Stimulated activated CD4-positive, alpha-beta T cell treated with anti-CD3 and anti-CD28 coated beads, Interleukin-4, amount 100 ng/mL, for 1 hour (primary cell): ENCODE measurements at places on chromosomes 6 and 20.

DNA sequence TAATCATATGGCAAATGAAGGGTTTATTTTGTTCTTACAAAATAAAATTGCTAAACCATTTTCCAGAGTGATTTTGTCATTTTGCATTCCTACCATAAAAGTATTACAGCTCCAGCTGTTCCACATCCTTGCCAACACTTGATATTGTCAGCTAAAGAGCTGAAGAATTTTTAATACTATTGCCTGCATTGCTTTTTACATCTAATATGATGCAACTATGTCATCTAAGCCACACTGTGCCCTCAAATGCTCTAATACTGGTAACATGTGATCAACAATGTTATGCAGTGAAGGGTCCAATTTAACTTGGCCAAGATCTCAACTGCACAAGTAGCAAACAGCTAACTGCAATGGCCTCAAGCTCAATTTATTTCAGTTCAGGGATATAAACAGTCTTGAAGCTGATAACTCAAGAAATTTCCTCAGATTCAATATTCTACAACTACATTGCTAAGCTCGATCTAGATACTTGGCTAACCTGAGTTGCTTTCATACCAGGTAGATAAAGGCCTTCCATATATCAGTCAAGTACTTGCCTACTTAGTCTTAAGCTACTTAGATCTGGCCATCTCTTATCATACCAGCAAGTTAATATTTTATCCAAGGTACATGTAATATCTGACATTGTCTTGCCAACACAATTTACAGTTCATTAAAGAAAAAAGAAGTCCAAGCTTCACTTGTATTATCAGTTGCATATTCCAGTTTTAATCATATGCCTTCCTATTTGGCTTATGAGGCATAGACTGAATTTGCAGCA lies 17.0 kb downstream of the AKIRIN2 start:
- no peak for DNase-seq

DNA sequence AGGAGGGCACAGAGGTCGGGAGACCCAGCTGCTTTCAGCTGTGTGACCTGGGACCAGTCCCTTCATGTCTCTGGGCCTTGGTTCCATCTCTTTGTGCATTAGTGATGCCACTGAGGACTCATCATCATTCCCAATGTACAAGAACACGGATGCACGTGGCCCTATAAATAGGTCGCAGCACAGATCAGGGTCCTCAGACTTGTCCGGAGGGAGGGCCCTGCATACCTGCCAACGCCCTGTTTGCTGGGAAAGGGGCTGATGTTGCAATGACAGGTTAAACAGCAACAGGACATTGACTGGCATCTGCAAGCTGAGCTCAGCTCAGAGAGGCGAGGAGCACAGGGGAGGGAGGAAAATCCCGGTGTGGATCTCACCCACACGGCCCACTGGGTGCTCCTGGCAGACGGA lies 21.8 kb downstream of the TGM2 start:
- no peak for DNase-seq

- DNase-seq = no peak
Measured at GRCh38 chr6:166520905-166521834, 65.3 kb downstream of the RAMACL start.

DNA sequence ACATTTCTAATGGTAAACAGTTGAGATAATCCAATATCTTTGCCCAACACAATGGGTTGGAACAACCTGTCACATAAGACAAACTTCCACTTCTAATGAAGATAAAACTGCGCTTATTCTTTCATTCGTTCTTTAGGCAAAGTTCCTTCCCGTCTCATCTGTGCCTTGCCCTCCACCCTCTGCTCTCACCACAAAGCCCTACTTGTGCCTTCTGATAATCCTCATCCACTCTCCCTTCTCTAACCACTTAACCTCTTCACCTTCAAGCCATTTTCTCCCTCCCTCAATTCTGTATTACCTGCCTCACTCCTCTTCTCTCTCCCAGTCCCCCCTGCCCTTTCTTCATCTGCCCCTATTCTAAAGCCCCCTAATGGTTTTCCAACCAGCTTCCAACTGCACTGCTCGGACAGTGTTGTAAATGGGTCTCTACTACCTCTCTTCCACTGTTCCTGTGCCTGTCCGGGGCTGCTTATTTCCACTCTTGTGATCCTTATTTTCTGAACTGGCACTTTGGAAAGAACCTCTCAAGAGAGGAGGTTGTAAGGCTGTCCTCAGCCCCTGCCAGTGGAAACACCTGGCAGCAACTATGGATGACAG lies 62.9 kb upstream of the MYB start:
- DNase-seq = no peak

GRCh38 chr6:13517116-13517515 lies 29.7 kb upstream of the GFOD1 start:
- DNase-seq = no peak

DNA sequence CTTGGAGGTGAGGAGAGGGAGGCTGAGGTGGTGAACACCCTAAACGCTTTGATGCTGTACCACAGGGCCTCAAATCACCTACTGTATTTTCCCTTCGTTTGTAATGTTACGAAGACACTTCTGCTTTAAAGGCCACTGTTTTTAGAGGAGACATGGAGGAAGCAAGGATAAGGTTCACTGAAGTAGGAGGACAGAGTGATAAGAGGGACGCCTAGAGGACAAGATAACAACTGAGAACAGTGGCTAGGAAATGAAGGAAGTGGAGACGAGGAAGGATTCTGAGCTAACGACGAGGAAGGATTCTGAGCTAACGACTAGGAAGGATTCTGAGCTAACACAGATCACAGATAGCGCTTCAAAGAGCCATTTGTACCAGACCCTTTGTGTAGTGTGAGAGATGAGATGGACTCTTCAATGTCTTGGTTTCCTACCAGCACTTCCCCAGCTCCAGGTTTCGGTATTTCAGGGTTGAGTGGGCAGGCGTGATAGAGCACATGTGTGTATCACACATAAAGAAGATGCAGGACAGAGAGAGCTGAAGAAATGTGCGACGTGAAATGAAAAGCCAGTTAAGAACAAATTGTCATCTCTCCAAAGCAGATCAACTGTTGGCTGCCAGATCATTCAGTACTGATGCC lies 7.5 kb downstream of the SF3B5 start:
- DNase-seq = no peak

DNA sequence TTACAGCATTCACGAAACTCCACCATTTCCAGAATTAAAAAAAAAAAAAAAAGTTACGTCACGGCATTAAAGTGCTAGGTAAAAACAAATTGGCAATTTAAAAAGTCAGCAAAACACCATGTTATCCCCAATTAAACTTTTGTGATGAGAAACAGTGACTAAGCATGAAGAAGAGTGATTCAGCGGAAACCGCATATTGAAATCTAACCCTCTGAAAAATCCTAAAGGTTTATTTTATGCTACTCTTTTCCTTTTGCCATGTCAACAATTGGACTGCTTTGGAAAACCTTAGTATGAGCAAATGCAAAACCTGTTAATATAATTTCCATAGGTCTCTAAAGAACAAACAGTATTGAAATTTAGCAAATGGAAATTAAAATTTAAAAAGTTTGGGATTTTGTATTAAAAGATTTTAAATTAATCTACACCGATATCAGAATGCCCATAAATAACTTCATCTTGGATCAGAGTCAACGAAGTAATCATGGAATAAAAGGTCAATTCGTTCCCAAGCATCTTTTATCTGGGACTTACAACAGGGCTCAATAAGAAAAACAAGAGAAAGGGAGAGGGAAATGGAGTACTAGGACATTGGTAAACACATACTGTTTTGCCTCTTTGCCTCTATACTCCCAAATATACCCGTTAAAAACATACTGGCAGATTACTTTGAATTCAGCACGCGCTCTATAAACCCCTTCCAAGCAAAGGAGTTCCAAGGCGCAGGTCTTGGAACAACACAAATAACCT lies 1.1 kb downstream of the FBXO30 start:
- DNase-seq = no peak

DNA sequence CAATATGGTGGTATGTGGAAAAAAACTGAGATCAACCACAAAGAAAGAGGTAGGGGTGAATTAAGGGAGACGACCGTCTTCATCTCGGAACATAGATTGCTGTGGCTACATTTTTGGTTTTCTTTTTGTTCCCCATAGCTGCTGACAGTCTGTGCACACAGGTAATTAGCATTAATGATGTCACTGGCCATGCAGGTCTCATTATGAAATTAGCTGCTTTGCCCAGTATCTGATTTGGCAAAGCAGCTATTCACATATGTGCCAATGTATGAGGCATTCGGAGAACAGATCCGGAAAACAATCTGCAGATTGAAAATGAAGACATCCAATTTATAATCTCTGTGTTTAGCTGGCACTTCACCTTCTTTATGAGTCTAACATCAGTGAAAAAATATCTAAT lies 13.1 kb downstream of the NOX3 start:
- no peak for DNase-seq

DNA sequence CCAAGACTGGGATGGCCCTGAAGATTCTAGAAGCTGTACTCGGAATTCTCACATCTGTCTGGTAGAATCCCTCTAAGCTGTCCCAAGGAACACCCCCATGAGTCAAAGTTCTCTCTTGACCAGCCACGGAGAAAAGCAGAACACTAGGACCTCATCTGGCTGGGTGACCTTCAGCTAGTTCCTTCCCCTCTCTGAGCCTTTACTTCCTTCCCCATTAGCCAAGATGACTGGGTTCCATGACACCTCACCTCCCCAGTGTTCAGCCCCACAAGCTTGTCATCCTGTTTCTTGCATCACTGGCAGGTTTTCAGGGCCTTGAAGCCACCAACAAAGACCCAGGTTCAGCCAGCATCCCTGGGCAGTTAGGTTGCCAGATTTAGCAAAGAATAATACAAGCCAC lies 47.8 kb downstream of the MAFB start:
- DNase-seq = no peak

GRCh38 chr6:19849755-19850154 lies 12.6 kb downstream of the ID4 start:
- DNase-seq = no peak

- no peak for DNase-seq
Measured at GRCh38 chr20:5784735-5785134, 34.5 kb downstream of the SHLD1 start.

- DNase-seq = no peak
Measured at GRCh38 chr6:131762984-131763383, 44.8 kb upstream of the ENPP1 start.

GRCh38 chr6:22062807-22063408 lies 233.9 kb downstream of the PRL start:
- DNase-seq = peak; percentile 25

GRCh38 chr20:54914995-54915394 lies 439.6 kb downstream of the DOK5 start:
- DNase-seq = no peak

DNA sequence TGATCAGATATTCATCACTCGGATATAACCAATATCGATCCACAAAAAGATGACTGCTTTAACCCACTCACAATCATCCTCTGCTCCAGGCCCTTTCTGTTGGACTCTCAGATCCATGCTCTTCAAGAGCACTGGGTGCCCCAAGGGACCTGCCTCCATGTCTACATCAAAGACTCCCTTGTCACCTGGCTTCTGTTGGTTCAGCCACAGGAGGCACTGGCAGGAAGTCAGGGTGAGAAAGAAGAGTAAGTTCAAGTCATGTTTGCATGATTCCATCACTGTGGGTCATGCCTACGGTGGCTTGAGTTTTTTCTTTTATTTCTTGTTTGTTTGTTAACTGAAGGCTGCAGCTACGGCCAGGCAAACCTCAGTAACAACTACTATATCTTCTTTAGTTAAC lies 243.3 kb downstream of the ADGRG6 start:
- no peak for DNase-seq
